ENCODE measurements at places on chromosomes 2 and 18.

DNA sequence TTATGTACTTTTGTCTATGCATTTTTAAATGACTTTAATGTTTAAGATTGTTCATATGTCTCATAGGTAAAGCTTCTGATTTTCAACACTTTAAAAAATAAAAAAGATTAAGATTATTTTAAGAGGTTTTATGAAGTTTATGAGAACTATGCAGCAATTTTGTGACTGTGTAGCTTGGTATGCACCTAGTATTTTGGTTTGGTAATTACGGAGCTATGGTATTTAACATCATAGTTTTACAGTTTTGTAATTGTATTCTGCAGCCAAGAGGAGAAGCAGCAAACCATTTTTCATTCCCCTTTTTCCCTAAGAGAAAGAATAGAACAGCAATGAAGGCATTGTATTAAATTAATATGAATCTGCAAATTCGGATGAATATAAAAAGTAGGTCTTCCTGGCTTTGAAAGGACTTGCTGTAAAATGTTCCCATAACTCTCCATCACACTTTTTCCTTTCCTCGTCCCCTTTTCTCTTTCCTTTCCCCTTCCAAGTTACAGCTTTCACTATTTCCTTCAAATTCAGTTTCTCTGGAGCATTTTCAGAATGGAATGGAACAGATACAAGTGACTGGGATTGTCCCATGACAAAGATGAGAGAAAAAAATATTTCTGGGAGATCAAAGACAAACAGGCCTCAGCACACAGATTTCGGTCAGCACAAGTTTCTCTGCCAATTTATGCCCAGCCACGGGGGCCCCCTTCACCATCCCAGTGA lies 26.1 kb upstream of the PIEZO2 start:
- no peak for DNase-seq

DNA sequence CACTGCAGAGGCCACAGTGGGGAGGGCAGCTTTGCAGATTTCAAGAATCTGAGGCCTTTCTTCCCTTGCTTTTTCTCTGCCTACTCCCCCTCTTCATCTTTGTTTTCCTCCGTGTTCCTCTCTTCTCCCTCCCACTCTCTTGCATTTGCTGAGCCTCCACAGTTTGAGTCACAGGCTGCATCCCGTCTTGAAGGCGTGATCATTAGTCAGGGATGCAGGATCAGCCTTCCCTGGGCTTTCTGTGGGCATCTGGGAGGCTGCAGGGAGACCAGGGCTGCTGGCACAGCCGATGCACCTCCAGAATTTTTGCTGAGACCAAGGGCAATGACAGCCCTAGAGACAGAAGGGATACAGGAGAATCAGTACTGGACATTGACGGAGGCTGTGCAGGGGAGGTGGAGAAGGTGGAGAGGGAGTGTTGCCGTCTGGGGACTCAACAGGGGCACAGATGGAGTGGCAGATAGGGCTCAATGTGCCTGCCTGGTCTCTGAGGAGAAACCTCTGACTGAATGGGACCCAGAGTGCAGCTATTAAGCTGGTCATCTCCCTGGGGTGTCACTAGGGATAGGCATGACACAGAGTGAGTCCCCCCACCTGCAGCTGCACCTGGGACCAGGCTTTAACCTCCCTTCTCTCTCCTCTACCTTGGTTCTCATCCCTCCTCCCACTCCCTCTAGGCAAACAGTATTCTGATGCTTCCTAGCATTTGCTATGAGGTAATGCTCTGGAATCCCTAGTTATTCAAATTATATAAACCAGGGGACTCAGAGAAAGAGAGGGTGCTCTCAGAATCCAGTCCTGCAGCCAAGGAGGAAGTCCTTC lies 29.0 kb upstream of the DNAJC27 start:
- DNase-seq = no peak

DNA sequence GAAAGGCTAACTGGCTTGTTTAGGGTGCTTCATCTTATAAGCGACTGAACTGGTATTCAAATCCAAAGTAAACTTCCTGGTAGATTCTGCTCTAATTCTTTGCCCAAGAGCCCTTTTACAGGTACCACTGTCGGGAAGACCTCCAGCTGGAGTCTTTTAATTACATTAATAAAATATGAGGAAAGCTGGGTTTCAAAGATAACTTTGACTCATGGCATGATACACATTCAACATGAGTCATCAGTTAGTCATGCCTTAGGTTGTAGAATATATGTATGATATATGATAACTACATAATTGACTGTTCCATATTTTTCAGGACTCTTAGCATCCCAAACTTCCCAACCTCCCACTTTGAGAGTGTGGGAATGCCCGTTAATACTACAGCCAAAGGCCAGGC lies 32.3 kb downstream of the ZCCHC2 start:
- no peak for DNase-seq

GRCh38 chr2:60140185-60140584 lies 413.3 kb downstream of the BCL11A start:
- DNase-seq = no peak

- peak; percentile 14 for DNase-seq
Measured at GRCh38 chr2:190636361-190636760, 12.5 kb upstream of the NAB1 start.

DNA sequence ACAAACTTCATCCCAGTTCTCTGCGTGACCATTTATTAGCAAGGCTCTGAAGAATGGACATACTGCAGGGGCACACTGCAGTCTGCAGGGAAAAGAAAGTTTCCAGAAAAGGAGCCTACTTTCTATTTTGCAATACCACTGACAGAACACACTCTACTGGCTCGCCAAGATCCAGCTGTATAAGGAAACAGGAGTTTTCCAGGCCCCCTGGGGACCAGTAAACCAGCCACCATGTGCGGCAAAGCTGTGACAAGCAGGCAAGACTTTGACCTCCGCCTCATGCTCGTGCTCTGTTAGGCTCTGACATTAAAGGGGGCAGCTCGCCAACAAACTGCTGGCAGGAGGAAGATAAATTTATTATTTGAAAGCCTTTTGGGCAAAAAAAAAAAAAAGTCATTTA lies 67.3 kb downstream of the CCBE1 start:
- no peak for DNase-seq

DNA sequence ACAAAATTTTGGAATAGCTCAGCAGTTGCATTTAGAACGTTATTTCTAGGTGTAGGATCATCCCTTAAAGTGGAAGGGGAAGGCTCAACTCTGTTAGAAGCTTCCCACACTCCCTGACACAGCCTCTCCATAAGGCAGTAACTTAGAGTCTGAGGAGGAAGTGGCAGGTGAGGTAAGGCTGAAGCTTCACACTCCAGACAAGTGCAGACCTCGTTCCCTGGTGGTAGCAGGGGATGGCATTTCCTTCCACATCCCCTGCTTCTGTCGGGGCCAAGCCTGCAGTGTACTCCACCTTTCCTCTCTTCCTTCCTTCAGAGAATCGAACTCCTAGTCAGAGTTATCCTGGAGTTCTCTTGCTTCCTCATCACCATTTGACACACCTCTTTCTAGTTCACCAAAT lies 224.7 kb downstream of the CYRIA start:
- DNase-seq = no peak

DNA sequence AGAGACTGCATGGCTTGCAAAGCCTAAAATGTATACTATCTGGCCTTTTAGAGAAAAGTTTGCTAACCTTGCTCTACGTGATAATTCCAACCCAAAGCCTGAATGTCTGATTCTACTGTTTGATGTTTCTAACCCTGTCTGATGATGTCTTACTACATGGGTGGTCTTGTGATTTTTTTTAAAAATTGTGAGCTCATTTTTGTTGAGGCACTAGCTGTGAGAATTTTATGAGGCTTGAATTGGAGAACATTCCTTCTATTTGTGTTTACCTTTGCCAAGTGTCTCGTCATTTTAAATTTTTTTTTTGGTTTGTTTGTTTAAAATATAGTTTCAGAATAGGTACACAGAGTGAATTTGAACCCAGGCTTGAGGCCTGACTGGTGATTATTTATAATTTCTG lies 15.2 kb upstream of the LTBP1 start:
- no peak for DNase-seq

GRCh38 chr2:43201497-43201896 lies 24.9 kb downstream of the ZFP36L2 start:
- no peak for DNase-seq

- DNase-seq = no peak
Measured at GRCh38 chr2:238726670-238727584, 121.0 kb upstream of the TWIST2 start.

GRCh38 chr2:27940090-27940671 lies 49.7 kb downstream of the BABAM2 start:
- no peak for DNase-seq

- DNase-seq = no peak
Measured at GRCh38 chr2:229071292-229071976, 199.7 kb downstream of the PID1 start.

GRCh38 chr18:41809652-41810051 lies 145.4 kb upstream of the PIK3C3 start:
- DNase-seq = no peak

- no peak for DNase-seq
Measured at GRCh38 chr2:227473122-227473461, 1.1 kb downstream of the AGFG1 start.

DNA sequence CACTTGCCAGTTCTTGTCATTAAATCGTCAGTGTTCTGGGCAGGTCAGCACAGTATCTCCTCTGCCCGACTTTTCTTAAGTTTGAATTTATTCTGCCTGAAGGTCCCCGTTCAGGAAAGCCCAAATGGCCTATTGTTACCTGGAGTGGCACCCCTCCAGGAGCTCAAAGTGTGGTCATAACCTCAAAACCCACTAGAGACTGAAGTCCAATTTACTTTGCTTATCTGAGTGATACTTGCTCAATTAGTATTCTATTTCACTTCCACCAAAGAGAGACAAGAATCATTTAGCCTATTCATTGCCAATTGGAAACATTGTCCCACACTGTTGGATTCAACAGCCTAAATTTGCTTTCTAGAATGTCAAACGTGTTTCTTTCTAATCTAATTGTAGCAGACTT lies 375.3 kb downstream of the LNPK start:
- no peak for DNase-seq

DNA sequence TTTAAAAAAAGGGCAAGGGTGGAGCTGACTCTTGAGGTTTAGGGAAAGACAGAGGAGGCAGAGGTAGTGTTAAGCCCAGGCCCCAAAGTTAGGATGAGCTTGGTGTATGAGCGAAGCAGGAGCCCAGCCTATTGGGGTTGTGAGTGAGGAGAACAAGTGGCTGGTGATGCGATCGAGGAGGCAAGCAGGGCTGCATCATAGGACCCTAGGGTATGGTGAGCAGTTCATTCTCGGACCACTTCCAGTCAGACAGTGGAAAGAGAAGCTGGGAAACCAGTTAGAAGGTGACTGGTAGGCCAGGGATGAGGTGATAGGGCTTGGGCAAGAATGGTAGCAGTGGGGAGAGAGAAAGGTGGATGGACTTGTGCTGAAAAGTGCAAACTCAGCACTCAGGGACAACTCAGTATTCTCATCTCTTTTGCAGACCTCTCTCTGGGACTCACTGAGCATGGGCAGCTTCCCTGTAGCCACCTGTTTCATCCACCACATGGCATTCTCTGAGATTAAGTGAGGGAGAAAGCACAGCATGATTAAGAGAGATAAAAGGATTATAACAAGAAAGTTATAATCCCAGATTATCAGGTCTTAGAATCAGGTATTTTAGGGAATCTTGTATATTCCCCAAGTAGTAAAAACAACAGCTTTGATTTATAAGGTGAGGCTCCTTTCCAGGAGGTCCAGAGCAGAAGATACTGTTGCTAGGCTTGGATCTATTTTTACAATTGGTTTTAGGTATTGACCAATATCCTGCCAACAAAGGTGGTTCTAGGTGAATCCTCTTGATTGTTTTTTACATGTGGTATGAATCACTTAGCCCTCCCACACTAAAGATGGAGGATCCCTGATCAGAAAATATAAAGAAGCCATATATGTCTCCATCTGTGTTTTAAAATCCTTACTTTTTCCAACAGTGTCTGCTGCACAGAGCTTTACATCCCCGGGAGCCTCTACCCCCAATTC lies 38.3 kb downstream of the XRCC5 start:
- no peak for DNase-seq

- no peak for DNase-seq
Measured at GRCh38 chr2:99754210-99754609, 264.4 kb upstream of the REV1 start.

- no peak for DNase-seq
Measured at GRCh38 chr2:133836691-133837345, 268.6 kb upstream of the NCKAP5 start.

All from NCI-H446 (cell line).